ENCODE measurements at places on chromosomes 13 and 19.

DNA sequence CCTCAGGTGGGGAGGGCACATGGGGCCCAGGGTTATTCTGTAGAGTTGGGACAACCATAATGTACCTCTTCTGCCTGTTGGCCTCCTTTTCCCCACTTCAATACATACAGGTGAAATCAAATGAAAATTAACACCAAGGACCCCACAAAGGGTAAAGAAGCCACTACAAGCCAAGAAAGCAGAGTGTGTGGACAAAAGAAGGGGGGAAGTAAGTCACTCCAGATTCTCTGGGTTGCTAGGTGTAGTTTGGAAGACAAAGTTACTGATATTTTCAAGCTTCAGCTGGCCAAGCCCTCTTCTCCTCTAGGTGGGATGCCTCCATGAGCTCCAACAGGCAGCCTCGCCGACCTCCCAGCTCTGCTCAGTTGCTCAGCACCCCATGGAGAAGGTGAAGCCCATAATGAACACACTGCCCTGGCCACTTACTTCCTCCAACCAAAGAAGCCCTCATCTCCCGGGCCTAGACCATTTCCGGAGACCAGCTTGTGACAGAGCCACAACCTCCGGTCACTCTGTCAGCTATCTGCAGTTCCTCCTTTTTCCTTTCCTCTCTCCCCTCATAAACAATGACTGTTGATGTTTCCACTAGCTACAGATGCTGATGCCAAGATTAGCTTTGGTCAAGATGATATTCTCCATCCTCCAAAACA lies 66.8 kb upstream of the MED4 start:
- DNase-seq = no peak

DNA sequence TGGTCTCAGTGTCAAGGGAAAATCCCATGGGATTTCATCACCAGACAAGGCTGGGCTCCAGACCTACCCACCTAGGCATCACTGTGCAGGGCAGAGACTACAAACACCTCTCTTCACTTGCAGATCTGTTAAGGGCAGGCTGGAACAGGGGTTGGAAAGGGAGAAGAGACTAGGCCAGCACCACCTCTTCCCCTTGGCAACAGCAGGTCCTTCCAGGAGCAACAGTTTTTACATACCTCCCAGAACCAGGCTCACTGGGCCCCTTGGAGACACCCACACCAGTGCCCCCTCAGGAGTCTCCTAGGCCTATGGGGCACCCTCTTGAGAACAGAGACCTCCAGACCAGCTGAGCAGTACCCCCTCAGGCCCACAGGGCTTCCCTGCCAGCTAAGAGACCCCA lies 2.5 kb upstream of the UBE2M start:
- no peak for DNase-seq

- DNase-seq = no peak
These were observed 61.8 kb downstream of the MBNL2 start for GRCh38 chr13:97283888-97284287.

- no peak for DNase-seq
These were observed 2.6 kb downstream of the CNN1 start for GRCh38 chr19:11541238-11541637.

GRCh38 chr19:43957891-43958290 lies 6.9 kb downstream of the ZNF221 start:
- no peak for DNase-seq
